ENCODE measurements at places on chromosomes 1 and 21. TPM values are rescaled to one million over a fixed set of nuclear protein-coding genes. Genes with fewer than 3 reads are reported as not detected.

DNA sequence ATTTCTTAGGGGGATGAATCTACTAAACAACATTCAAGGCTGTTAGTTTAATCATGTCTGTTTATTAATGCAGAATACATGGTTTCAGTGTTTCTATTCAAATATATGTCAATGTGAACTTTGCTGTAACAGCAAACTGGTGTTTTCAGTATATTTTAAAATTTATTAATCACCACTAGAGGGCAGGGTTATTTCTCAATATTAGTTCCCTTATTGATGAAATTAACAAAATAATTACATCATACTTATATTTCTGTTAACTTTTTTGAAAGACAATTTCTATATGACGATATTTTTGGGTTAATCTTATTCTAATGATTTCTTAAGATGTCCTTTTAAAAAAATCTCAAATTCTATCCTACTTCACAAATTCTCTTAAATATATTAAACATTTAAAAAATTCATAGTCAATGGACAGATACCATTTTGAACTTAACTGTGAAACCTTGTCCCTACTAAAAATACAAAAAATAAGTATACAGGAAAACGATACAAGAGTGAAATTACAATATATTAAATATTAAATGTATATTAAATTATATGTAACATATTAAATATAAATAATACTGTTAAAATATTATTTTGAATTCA, 1034.1 kb upstream of the PRMT6 start:
- peak; percentile 10 for DNase-seq

- DNase-seq: peak; percentile 63
These were observed 664.7 kb upstream of the NEGR1 start for GRCh38 chr1:72946903-72947499.

DNA sequence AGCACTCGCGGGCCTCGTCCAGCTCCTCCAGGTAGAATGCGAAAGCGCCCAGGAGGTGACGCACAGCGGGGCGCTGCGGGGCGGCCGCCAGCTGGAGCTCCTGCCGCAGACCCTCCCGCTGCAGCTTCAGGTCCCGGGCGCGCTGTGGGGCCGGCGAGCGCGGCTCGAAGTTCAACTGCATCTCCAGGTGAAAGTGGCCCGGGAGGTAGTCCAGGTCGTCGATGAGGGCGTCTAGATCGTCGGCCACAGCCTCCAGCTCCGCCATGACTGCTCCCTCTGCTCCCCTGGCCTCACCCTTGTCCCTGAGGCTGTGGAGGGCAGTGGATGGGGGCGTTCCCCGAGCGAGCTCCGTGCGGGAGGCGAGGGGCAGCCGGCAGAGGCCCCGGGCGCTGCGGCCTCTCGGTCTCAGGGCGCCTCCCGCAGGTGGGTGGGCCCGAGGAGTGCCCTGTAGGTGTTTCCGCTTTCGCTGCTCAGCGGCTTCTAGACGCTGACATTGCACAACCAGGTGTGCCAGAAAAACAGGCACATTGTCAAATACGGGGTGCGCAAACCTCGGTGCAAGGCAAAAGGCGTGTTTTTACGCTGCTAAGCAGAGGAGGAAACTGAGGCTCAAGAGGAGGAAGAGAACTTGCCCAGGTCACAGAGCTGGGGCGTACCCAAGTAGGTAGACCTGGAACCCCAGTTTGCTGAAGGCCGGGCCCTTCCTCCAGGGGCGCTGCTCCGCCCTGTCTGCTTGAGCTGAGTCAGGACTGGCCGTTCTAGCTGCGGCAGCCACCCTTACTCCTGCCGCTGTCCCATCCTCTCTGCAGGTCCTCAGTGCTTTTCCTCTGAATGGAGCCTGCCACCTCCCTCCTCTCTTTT, at the start of gene TTC22:
TTC22 (minus strand) TSS at position 425 of the 861 bp plus-strand sequence; CDS start at position 265, 160 bp downstream.
- no peak for DNase-seq

DNA sequence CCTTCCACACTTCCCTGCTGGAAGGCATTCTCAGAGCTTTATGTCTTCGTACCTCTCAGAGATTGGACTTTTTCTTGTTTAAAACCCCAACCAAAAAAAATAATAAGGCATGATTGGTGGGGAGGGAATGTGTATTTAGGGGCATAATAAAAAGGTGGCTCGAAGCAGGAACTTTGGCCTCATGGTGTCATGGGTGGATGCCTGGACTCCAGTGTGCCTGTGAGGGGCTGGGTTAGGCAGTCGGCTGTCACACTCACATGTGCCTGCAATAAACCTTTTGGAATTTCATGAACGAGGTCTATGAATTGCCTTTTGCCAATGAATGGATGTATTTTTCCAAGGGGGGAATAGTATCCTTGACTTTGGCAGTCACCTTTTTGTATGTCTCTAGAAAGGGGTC, 131.3 kb downstream of the EDEM3 start:
- DNase-seq: no peak

GRCh38 chr1:64572222-64572900, 102.4 kb downstream of the CACHD1 start:
- no peak for DNase-seq

CRYZL1 gene
- total RNA-seq: 21.2 TPM

GRCh38 chr1:2190491-2190976, 4.0 kb downstream of the FAAP20 start:
- DNase-seq: peak; percentile 45

SYT14 gene
- 0.98 TPM for total RNA-seq

DNA sequence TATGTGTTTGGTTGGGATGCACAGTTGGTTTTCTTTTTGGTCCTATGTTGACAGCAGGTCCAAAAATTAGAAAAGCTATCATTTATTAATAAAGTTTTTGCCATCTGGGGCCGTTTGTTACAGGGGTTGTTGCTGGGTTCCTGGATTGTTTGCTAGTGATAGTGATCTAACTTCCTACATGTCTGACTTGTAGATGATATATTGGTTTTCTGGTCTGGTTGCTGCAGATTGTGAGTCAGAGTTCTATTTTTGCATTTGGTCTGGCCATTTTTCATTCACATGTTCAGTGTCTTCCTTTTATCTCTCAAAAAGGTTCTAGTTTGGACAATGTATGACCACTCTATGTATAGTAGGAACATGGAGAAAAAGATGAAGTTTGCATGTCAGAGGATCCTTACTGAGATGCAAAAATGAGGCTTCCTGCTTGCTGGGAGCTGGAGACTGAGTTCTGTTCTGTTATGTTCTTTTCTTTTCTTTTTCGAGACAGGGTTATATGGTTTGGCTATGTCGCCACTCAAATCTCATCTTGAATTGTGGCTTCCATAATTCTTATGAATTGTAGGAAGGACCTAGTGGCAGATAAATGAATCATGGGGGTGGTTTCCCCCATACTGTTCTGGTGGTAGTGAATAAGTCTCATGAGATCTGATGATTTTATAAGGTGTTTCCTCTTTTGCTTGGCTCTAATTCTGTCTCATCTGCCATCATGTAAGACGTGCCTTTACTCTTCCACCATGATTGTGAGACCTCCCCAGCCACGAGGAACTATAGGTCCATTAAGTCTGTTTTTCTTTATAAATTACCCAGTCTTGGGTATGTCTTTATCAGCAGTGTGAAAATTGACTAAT, 4.2 kb upstream of the NVL start:
- DNase-seq: no peak
